ENCODE measurements at places on chromosomes 12 and 14.

- no peak for DNase-seq
Observed at GRCh38 chr12:2722806-2723205, 72.0 kb upstream of the FKBP4 start.

- DNase-seq = no peak
Observed at GRCh38 chr12:66934302-66935062, 255.6 kb upstream of the GRIP1 start.

DNA sequence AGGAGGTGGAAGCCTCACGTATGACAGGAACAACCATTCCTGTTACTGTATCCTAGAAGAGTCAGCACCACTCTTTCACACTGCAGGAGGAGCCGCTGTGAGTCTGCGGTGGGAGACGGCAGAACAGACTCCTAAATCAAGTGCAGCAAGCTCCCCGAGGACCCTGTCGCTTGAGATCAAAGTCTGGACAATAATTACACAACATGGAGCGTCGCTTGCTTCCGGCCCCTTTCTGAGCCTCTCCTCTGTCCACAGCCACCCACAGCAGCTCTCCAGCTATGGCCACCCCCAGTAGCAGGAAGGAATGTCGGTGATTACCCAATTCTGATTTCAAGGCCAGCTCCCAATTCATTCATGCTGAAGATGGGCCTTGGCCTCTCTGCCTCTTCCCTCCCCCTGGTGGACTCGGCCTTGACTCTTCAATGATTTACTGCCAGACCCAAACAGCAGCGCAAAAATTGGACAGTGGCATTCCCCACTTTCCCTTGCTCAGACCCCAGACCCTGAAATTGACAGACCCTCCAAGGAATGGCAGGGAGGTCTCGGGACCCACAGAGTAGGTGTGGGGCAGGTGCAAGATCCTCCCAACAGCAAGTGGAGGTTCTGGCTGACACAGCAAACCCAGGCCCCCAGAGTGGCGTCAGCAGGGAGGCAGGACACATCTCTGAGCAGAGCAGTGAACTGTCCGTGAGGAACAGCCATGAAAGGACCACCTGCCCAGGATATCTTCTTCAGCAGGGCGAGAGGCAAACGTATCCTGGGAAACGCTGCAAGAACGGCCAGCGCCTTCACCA, 272.7 kb upstream of the DIO3 start:
- no peak for DNase-seq

DNA sequence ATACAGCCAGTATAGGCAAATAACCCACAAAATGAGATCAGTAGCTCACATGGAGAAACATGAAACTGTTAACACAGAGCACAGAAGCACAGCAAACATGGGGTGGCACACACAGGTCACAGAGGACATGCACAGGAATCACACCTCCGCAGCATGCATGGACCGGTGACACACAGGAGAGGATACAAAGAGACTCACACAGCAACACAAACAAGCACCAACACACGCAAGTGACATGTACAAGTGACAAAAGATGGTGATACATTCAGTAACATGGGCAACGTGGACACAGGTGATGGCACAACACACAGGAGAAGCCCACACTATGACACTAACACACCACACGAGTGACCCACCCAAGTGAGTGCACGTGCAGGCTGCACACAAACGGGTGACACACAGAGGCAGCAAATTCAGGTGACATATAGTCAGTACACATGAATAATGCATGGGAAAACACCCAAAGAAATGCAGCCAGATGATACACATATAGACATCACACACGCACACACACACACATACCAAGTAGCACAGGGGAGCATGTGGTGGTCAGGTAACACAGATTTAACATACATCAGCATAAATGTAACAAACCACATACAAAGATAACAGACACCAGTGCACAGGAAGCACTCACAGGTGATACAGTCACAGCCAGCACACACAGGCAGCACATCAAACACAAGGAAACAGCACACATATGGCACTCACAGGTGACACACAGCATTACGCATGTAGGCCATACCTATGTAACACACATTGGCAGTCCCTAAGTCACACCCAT, 216.0 kb upstream of the SFSWAP start:
- DNase-seq = no peak

DNA sequence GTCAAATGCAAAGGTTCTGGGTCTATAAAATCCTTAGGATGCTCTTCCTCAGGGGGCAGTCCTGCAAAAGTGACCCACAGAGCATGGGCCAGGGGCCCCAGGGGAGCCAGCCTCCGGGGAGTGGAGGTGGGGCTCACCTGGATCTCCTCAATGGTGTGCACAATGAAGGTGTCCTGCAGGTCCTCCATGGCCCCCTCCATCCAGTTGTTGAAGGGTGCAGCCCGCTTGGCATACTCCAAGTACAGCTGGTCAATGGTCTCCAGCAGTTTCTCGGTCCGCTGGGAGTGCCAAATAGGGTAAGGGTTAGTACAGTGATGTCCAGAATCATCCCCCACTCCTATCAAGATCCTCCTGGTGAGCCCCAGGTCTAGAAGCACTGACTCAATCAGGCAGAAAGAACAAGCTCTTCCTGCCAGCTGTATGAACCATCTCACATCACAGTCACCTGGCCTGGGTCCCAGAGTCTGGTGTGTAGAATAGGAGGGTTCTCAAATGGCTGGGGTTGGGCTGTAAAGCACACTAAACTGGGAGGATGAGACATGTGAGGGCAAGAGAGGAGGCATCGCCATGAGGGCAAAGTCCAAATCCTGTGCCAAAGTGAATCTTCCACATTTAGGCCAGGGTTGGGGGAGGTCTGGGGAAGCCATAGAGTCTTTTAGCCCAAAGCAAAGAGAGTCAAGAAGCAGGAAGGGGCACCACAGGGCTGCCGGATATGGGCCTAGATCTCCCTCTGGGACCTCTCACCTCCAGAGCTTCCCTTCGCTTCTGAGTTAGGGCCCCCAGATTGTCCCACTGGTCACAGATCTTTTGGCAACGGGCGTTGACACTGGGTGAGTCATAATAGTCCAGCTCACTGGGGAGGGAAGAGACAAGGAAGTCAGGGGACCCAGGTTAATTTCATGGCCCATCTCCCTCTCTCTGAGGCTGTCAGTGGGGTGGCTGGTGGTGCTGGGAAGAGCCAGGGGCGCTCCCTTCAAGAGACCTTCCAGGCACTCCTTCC, 91.5 kb upstream of the ZFP36L1 start:
- DNase-seq = no peak

- DNase-seq = no peak
Observed at GRCh38 chr12:132356691-132357622, 27.6 kb upstream of the GALNT9 start.

GRCh38 chr12:115313929-115314328, 630.0 kb upstream of the TBX3 start:
- DNase-seq = no peak

DNA sequence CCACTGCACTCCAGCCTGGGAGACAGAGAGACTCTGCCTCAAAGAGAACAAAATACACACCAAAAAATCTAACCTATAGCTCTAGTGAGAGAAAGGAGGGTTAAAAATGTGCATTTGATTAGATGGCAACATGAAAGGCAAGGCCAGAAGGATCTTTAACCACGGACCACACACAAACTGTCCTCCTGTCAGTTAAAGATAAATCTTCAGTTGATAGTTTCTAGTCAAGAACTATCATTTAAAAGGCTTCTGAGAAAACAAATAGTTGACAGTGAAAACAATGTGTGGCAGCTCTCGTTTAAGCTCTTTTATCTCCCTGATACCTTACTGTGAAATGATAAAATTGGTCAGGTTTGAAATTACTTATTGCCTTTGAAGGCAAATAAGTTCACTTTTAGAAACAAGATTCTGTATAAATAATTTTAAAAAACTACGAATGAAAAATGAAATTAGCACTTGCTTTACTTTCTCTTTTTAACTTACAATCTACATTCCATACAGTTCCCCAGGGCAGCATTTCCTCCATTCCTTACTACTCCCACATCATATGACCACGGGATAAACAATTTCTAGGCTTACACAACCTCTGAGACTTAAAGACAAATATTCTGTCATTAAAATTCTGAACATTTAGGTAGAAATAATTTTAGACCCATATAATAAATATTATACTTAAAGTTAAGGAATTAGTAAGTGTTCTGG, 71.4 kb upstream of the GNPNAT1 start:
- DNase-seq = no peak

- DNase-seq = no peak
Observed at GRCh38 chr14:96748362-96748761, 48.8 kb upstream of the VRK1 start.
